ENCODE measurements at places on chromosomes 3 and 15.

- H3K27ac ChIP-seq: no peak overlapping the region
- no peak overlapping the region for H3K4me3 ChIP-seq
- H3K4me1 ChIP-seq: peaks cover 32% of the 10 kb centered on the region
- H3K27me3 ChIP-seq: no peaks in the 10 kb centered on the region
- H3K36me3 ChIP-seq: no peaks in the 10 kb centered on the region
- no peak for DNase-seq
Observed at GRCh38 chr3:72341920-72342319, 506.3 kb downstream of the SHQ1 start.

- H3K4me3 ChIP-seq: no peak overlapping the region
- no peaks in the 10 kb centered on the region for H3K27me3 ChIP-seq
- no peaks in the 10 kb centered on the region for H3K36me3 ChIP-seq
- H3K27ac ChIP-seq: no peak overlapping the region
- DNase-seq: no peak
Observed at GRCh38 chr3:140823106-140823505, 118.5 kb upstream of the SLC25A36 start.

DNA sequence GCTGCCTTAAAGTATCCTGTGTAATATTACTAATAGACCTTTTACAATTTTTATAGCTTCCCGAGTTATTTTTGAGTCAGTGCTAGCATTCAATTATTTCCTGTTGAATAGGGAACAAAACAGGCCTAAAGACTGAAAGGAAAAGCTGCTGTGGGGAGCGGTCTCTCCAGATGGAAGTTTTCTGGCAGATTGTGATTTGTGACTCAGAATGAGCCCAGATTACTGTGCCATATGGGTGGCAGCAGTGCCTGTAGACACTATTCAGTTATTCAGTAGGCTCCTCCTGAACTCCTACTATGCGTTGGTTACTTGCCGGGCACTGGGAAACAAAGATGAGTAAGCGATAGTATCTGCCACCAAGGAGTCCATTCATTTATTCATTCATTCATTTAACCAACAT is 211.8 kb downstream of the CHST2 start:
- H3K27me3 ChIP-seq: peaks cover 4% of the 10 kb centered on the region
- DNase-seq: no peak
- H3K4me1 ChIP-seq: peaks cover 21% of the 10 kb centered on the region
- H3K4me3 ChIP-seq: no peak overlapping the region

DNA sequence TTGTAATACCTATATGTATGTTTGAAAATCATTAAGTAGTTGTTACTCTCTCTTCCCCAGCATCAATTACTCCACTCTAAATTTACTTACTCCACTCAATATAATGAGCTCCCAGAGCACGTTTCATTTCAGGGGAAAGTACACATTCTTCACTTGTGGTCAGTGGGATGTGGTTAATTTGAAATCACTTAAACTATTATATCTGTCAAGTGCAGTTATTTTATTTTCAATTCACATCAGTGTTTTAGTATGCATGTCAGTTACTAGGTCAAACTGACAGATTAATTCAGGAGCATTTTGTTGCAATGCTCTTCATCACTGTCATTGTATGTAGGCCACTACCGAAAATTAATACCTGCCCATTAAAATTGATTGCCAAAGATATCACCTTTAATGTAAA is 376.1 kb downstream of the ZIC4 start:
- no peaks in the 10 kb centered on the region for H3K4me1 ChIP-seq
- H3K27ac ChIP-seq: no peak overlapping the region
- H3K27me3 ChIP-seq: no peaks in the 10 kb centered on the region
- H3K4me3 ChIP-seq: no peak overlapping the region

All from CD14-positive monocyte (primary cell).